ENCODE measurements at places on chromosomes 4 and X.

- DNase-seq = no peak
Measured at GRCh38 chrX:140467211-140467610, 37.7 kb downstream of the SOX3 start.

DNA sequence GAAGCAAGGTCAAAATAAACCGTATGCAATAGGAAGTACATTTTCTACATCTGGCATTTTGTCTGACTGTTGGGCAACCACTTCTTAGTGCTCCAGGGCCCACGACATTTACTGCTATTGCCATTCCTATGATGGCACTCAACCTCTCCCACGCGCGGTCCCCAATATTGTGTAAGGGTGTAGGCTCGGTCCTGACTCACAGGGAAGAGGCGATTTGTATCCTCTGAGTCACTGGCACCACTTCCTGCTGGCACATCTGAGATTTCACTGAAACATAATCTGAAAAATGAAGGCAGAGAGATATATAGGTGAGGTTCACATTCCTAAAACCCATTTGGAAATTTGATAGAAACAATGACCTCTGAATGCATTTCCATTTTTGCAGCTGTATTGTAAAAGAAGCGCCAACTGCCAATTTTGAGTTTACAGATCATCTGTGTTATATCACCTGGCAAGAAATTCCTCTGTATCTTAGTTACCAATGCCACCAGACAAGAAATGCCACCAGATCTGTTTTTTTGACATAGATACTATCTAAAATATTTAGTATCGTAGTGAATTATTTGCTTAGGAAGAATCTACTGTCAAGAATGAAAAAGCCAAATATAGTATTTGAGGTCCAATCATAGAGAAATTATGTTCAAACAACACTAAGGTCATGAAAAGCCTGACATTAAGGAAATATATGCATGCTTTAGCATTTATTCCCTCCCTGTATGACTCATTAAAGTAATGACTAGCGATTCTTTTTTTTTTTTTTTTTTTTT lies 9.8 kb downstream of the EREG start:
- no peak for DNase-seq

- no peak for DNase-seq
Measured at GRCh38 chrX:109911046-109911445, 91.9 kb upstream of the TMEM164 start.

DNA sequence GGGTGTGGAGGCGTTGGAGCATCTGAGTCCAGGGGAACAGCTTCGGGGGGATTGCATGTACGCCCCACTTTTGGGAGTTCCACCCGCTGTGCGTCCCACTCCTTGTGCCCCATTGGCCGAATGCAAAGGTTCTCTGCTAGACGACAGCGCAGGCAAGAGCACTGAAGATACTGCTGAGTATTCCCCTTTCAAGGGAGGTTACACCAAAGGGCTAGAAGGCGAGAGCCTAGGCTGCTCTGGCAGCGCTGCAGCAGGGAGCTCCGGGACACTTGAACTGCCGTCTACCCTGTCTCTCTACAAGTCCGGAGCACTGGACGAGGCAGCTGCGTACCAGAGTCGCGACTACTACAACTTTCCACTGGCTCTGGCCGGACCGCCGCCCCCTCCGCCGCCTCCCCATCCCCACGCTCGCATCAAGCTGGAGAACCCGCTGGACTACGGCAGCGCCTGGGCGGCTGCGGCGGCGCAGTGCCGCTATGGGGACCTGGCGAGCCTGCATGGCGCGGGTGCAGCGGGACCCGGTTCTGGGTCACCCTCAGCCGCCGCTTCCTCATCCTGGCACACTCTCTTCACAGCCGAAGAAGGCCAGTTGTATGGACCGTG lies 2.2 kb downstream of the AR start:
- DNase-seq = no peak

DNA sequence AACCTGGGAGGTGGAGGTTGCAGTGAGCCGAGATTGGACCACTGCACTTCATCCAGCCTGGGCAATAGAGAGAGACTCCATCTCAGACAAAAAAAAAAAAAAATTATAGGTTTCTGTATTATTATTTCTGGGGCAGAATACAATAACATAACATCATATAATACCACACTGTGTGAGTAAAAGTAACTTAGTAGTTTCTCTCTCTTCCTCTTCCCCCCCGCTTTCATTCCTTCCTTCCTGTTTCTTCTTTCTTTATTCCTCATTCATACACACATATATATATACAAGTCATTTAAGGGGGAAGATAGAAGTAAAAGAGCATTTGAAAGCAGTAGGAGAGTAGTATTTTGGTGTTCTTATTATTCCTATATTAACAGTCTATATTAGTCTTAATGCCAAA lies 55.9 kb upstream of the FHDC1 start:
- no peak for DNase-seq

DNA sequence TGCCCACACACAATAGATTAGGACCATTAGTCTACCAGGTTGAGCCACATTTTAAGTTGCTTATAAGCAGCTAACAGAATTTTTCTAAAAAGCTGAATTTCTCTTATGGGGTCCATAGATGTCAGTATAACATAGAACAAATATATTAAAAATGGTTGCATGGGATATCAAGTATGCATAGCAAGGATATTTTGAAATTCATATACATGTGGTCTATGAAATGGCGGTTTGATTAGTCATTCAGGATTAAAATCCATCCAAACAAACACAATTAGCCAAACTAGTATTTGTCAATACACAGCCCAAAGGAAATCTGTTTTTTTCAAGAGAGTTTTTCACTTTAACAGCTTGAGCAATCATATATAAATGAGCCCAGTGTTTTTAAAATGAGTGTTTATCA lies 33.5 kb upstream of the AMOT start:
- DNase-seq = no peak

GRCh38 chr4:38837849-38838248 lies 18.8 kb downstream of the TLR6 start:
- DNase-seq = no peak

- DNase-seq = no peak
Measured at GRCh38 chrX:69126642-69127041, 38.6 kb downstream of the PJA1 start.

DNA sequence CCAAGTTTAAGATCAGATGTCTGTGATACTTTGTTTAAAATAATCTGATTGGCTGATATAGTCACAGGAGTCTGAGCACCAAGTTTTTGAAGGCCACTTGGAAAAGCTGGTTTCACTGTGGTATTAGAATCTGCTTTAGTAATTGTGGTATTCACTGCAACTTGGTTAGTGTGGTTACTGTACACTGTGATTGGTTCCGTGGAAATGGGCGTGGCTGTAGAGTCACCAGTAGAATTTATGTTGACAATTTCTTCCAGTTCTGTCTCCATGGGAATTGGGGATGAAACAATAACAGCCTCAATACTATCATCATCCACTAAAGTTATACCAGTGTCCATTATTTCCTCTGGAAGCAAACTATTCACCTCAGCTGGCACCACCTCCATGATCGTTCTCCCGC lies 26.2 kb downstream of the LIN54 start:
- no peak for DNase-seq

GRCh38 chrX:44874420-44875184 lies 1.6 kb downstream of the KDM6A start:
- peak; percentile 32 for DNase-seq

DNA sequence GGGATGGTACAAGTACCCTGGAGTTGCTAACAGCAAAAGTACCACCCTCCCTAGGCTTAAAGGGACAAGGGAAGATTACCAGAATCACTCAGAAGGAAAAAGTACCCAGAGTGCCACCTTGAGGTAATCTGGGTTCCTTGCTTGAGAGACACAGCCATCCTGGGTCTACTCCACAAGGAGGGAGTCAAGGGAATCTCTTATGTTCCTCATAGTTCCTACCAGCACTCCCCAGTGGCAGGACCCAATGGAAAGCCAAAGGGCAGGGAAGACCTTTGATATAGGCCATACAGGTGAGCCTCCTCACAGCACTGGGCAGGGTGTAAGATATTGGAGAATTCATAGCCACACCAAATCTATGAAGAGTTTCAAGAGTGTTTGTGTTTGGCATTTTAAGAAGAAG lies 5.7 kb downstream of the IL2 start:
- no peak for DNase-seq

- DNase-seq = no peak
Measured at GRCh38 chrX:36577006-36577405, 431.2 kb upstream of the FAM47C start.

- no peak for DNase-seq
Measured at GRCh38 chrX:69015564-69016292, 149.5 kb downstream of the PJA1 start.

- DNase-seq = peak; percentile 11
Measured at GRCh38 chr4:6221851-6222760, 21.8 kb upstream of the JAKMIP1 start.

GRCh38 chr4:13263967-13264525 lies 220.1 kb downstream of the RAB28 start:
- DNase-seq = no peak

GRCh38 chrX:47814851-47815250 lies 21.9 kb upstream of the ZNF81 start:
- no peak for DNase-seq

GRCh38 chr4:124173912-124174311 lies 538.6 kb downstream of the ANKRD50 start:
- DNase-seq = no peak

- DNase-seq = no peak
Measured at GRCh38 chrX:41559235-41560052, 112.3 kb downstream of the NYX start.

GRCh38 chrX:7362111-7362510 lies 214.2 kb upstream of the PUDP start:
- DNase-seq = no peak

GRCh38 chrX:135416546-135416945 lies 5.2 kb upstream of the SMIM10L2A start:
- DNase-seq = no peak

GRCh38 chr4:128553686-128554515 lies 255.6 kb upstream of the JADE1 start:
- no peak for DNase-seq

DNA sequence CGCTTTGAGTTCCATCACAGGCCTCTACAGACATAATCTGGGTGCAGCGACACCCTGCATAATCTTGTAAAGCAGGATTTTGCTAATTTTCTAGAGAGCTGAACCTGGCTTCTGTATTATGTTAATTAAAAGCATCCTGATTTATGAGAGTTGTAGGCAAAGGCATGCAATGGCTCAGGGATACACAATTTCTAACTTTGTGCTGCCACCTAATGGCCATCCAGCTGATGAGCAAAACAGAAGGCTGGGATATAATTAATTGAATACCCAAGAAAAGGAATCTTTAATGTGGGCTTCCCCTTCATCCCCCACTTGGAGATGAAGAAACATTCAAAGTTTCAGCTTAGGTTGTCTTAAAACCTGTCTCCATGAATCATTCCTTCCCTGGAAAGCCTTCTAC lies 78.1 kb downstream of the BMP15 start:
- no peak for DNase-seq

DNA sequence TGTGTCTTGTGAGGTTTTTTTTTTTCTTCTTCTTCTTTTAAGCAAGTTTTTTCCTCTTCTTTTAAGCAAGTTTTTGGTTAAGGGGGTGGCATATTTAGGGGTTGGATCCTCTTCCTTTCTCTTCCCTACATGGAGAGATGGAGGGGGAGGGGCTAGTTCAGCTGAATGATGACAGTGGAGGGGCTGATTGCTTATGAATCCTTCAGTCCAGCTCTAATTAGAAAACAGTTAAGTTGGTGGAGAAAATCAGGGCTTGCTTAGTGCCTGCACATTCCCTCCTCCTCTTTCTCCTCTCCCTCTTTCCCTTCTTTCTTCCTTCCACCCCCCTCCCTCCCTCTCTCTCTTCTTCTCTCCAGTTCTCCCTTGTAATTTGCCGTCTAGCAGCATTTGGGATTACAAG lies 4.4 kb upstream of the HAND2 start:
- no peak for DNase-seq

DNA sequence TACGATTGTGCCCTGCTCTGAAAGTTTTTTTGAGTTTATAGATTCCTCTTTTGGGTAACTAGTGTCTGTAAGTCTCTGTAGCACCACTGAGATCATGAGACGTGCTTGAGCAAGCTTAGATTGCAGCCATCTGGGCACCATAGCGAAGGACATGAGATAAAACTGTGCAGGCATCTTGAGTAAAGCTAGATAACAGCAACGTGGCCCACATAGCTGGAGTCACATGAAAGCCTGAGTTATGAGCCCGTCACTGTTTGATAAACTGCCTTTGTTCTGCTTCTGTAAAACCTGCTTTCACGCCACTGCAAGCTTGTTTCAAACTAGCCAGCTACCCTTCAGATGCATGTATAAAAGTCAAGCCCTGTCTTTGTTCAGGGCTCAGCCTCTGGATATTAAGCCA lies 359.1 kb upstream of the CXorf51A start:
- DNase-seq = no peak

- DNase-seq = no peak
Measured at GRCh38 chrX:63686878-63687714, 97.9 kb downstream of the ARHGEF9 start.

- DNase-seq = peak; percentile 42
Measured at GRCh38 chr4:74671080-74671698, 123.1 kb downstream of the BTC start.

DNA sequence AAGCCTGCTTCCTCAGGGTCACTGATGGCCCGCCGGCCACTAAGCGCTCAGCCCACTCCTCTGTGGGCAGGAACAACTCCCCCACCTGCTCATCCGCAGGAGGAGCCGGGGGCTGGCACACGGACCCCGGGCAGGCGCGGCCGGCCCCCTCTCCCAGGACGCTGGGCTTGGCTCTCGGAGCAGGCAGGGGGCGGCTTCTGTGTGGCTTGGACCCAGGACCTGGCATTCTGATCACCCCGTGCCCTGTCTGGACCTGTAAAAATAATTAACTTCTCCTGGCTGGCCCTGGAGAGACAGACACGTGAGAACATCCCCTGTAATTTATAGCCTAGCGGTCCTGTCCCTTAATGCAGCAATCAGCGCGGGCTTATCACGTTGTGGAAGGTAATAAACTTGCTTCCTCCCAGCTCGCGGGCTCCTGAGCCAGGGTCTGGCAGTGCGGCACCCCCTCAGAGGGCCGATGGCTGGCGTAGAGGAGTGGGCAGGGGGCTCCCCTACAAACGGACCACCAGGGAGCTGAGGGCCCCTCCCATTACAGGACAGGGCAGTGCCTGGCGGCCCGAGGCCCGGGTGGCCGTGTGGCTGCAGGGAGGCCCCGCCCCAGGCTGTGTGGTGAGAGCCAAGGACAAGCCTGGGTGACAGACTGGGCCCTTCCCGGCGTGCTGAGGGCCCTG lies 84.5 kb upstream of the NKX1-1 start:
- DNase-seq = no peak

- no peak for DNase-seq
Measured at GRCh38 chr4:101556842-101557241, 209.5 kb upstream of the PPP3CA start.

GRCh38 chrX:53435997-53436396 lies 1.8 kb upstream of the HSD17B10 start:
- DNase-seq = peak; percentile 51

DNA sequence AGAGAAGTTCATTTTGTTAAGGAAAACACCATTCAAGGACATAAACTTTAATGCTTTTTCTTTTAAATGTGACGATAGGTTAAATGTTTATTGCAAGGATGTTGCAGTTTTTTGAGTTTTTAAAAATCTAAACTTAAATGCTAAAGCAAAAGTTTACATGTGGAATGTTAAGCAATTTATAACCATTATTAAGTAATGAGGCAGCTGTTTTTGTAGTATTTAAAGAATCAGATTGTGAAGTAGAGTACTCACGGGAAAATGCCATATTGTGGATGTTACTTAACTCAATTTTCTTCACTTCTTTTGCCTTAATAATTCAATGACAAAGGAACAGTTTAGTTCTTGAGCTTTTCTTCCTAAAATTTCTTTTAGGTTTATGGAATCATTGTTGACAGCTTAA lies 43.5 kb downstream of the UBE2K start:
- DNase-seq = no peak
